T-helper 9 cell (primary cell): ENCODE measurements at places on chromosomes 4 and X.

DNA sequence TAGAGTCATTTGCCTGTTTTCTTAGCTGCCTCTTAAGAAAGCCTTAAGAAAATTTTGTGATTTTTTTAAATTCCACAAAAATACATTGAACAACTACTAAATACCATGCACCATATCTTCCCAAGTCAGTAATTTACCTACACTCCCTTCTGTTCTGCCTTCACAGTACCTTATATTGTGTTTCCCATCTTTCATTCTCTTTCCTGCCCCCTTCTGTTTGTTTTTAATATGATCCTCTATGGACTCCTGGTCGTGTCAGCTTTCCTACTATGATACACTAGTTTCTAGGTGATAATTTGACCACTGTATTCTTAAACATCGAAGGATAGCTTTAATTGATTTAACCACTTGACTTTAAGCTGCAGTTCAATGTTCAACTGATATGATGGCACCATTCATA is 297.7 kb upstream of the HAND2 start:
- no peak for DNase-seq

GRCh38 chrX:108439426-108439942 is at the start of gene COL4A5:
COL4A5 (plus strand) TSS chrX:108439838; CDS start chrX:108440126, 288 bp downstream.
- no peak for DNase-seq

DNA sequence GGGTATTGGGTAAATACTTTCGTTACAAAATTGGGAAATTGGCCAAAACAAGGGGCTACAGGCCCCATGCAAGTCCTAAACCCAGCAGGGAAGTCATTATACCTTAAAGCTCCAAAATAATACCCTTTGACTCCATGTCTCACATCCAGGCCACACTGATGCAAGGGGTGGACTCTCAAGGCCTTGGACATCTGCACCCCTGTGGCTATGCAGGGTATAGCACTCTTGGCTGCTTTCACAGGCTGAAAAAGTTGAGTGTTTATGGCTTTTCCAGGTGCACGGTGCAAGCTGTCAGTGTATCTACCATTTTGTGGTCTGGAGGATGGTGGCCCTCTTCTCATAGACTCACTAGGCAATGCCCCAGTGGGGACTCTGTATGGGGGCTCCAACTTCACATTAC is 326.5 kb downstream of the TEX13C start:
- no peak for DNase-seq

DNA sequence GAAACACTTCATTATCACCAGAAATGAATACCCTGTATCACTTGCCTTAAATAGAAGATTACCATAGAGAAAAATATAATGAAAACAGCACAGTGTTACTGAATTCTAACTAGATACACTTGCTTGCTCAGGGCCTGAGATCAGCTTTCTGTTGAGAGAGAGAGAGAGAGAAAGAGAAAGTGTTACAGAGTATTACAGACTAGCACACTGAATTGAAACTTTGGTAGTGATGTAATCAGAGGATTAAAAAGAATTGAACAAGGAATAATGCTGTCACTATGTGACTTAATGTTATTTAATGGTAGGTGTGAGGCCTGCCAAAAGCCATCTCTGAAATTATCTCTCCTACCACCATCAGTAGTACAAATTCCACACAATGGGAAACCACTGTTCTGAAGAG is 35.5 kb upstream of the CASK start:
- no peak for DNase-seq

- no peak for DNase-seq
These were observed 21.4 kb upstream of the AFAP1 start for GRCh38 chr4:7960790-7961655.

- DNase-seq, result no peak
These were observed 64.2 kb upstream of the ZNF518B start for GRCh38 chr4:10521424-10521823.

GRCh38 chr4:148078061-148078460 is 346.2 kb downstream of the ARHGAP10 start:
- DNase-seq, result no peak

DNA sequence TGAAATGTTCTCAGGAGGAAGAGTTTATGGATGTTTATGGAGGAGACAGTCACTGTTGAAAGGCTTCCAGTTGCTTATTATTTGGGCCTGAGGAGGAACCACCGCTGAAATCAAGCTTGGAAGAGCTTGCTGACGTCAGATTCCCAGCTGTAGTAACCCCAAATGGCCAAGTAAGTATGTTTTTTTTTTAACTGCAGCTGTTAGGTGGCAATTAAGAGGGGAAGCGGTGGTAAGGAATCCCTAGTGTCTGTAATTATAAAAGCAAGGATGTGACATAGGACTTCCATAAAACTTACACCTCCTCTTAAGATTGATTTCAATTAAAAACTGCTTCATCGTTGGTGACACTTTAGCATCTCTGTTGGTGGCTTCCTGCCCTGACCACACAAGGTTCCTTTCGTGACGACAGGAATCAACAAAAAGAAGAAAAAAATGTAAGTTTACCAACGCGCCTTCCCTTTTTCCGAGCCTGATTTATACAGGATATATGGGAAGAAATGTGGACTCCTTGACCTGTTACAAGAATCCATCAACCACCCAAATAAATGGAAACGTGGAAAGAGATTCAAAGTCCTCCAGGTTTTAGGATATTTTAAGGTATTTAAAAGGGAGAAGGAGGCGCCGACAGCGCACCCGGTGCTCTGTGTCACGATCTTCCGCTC is 884 bp downstream of the RELL1 start:
- DNase-seq, result peak; percentile 44

GRCh38 chr4:25884031-25884782 is 21.4 kb upstream of the SEL1L3 start:
- DNase-seq, result no peak

GRCh38 chrX:68079961-68080360 is 353.3 kb downstream of the OPHN1 start:
- no peak for DNase-seq

DNA sequence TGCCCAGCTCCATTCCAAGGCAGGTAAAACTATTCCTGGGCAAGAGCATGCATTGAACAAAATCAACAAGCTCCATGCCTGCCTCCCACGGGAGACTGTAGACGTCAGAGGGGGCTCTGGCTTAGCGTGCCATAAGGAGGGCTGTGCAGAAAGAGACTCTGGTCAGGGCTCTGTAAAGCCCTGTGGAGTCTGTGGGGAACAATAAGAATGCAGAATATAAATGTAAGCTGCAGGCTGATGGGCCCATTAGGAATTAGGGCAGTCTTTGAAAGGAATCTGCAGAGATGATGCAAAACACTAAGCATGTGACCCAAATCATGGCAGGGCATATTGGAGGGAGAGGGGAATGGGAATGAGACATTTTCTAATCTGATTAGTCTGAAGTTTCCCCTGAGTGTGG is 170.3 kb downstream of the EFHC2 start:
- DNase-seq, result no peak

DNA sequence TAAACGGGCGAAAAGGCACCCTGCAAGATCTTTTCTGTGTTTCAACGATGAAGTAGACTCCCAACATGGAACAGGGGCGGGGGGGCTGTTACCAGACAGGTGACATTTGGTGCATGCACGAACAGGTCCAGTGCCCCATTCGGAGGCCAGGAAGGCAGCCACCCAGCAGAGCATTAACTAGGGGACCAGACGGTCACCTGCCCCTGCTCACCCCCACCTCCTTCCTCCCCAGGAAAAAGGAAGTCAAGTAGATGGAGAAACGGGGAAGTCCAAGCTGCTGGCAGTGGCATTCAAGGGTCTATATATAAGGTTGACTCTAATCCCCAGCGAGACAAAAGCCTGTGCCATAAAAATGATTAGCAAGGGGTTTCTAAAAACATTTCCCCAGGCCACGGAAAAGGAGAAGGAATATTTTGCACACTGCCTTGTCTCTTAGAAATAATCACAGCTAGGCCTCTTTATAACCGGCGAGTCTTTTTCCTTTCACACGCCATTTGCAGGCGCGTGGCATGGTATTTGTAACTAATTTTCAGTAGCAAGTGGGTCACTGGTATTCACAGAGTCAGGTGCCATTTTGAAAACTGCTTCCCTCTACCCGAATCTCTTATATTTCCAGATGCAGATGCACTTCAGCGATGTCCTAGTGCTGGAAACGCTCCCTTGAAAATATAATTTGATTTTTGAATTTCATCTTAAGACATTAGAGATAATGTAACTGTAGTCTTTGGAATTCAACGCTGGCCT is 1.2 kb upstream of the TMSB4X start:
- no peak for DNase-seq

DNA sequence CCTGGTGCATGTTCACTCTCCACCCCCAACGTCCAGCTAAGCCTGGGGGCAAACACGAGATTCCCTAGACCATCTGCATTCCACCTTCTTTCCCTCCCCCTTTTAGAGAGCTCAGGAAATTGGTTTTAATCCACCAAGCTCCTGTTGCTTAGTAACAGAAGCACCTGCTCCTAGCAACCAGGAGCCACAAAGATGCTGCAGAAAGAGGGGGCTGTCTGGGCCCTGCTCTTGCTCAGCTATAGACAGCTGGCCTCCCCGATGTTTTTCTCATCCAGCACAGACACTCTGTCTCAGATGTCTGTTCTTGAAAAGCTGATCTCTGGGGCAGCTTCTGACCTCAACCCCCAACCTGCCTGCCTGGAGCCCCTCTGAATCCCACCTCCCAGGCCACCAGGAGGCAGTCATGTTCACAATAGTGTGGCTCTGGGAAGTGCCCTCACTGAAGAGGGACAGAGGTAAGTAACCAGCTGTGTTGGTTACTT is 71.5 kb downstream of the SLC16A2 start:
- no peak for DNase-seq

- DNase-seq, result no peak
These were observed at the start of gene FLNA for GRCh38 chrX:154374313-154375155. FLNA (minus strand) TSS chrX:154374634; CDS start chrX:154371245, 3,389 bp downstream.

- no peak for DNase-seq
These were observed 343.1 kb upstream of the FAM241A start for GRCh38 chr4:111802191-111802590.

GRCh38 chrX:154731184-154731583 is 19.7 kb downstream of the GAB3 start:
- no peak for DNase-seq

DNA sequence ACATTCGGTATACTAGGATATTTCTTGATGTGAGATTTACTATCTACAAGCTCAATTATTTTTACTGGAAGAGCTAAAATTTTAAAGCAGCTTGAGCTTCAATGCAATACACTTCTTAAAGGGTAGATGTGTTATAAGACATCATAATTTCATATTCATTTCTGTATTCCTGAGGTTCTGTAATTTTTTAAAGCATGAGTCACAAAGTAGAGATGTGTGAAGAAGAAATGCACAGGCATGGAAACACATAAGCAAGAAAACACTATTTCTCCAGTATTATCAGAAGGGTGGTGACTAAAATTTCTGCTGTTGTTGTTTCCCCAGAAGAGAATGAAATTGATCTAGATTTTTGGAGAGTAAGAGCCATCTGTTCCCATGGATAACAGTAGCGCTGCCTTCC is 72.6 kb downstream of the INPP4B start:
- DNase-seq, result no peak

DNA sequence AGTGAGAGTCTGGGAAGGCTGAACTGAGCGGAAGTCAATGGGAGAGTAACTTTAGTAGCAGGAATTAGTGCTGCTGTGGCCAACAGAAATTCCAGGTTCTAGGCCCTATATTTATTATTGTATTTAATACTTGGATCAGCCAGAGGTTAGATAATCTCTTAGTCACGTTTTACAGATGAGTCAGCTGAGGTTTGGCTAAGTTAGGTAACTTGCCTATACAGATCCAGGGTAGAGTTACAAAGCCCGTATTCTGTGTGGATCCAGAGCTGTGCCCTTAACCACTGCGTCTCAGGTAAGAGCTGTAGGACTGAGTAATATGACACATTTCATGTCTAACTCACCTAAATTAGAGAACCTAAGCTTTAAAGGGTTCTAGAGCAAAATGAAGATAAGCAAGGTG is 20.5 kb downstream of the PSMD10 start:
- no peak for DNase-seq

- no peak for DNase-seq
These were observed 8.8 kb downstream of the ENAM start for GRCh38 chr4:70637239-70637913.

GRCh38 chr4:186709517-186709916 is 14.1 kb downstream of the FAT1 start:
- DNase-seq, result no peak

- no peak for DNase-seq
These were observed 42.0 kb upstream of the MAPK10 start for GRCh38 chr4:86401826-86402225.

- DNase-seq, result no peak
These were observed 92.2 kb upstream of the RAPGEF2 start for GRCh38 chr4:159010563-159011260.

- no peak for DNase-seq
These were observed 27.1 kb downstream of the PIR start for GRCh38 chrX:15465896-15466651.
